ENCODE measurements at places on chromosomes 11 and 22.

GRCh38 chr11:44823006-44823405 is 96.2 kb downstream of the TSPAN18 start:
- peak; percentile 17 for DNase-seq

DNA sequence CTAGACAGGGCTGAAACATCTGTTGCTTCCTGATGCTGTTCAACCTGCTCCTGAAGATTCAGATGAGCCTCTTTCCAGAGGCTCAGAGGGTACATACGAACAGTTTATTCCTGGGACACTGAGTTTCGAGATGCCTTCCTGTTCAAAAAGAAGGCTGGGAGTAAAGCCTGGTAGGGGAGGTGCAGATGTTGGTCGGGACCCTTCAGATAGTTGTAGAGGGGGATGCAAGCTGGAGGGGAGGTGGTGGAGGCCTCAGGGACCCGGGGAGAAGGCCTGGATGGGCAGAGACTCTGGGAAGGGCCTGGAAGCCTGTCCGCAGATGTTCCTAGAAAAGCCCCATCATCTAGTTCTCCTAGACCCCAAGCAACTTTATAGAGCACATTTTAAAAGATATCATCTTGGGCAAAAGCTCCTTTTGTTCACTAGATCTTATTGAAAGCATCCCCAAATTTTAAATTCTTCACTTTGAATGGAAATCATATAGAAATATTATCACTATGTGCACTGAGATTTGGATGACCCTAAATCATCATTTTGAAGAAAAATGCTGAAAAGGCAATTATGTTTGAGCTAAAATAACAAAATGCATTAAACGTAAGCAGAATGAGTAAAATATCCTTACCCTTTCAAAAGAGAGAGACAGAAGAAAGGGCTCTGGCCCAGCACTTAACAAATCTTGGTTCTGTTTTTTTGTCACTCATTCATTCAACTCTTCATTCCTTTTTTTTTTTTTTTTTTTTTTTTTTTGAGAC is 41.2 kb downstream of the RTL6 start:
- no peak for DNase-seq

DNA sequence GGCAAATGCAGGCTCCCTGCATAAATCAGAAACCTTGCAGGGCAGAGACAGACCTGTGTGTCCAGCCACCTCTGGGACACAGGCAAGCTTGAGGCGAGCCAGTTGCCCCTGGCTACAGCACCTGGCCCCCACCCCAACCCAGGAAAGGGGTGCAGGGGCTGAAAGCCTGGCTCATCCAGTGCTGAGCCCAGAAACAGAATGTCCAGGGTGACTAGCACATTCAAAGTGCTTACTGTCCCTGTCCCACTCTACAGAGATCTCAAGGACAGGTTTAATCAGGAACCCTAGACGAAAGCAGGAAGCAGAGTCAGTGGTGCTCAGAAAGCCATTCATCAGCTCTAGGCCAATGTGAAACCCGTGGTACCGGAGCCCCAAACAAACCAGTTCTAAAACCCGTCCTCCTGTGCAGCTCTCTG is 31.9 kb downstream of the PLEKHA7 start:
- no peak for DNase-seq

GRCh38 chr11:3121931-3122774 is 43.0 kb downstream of the OSBPL5 start:
- DNase-seq = no peak

- DNase-seq = no peak
Observed at GRCh38 chr11:108508653-108509593, 10.7 kb upstream of the POGLUT3 start.

DNA sequence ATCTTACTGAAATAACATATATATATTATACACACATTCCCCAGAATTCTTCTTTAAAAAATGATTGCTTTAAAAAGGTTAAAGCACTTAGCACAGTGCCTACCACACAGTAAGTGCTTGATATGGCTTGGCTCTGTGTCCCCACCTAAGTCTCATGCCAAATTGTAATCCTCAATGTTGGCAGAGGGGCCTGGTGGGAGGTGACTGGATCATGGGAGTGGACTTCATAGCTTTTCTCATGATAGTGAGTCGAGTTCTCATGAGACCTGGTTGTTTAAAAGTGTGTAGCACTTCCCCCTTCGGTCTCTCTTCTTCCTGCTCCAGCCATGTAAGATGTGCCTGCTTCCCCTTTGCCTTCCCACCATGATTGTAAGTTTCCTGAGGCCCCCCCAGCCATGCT is 6.2 kb downstream of the CRYAB start:
- DNase-seq = no peak

Data from activated naive CD8-positive, alpha-beta T cell treated with anti-CD3 and anti-CD28 coated beads, Interleukin-2, amount 50 U/mL, for 24 hours (primary cell).